ENCODE measurements at places on chromosomes 16 and 17.

DNA sequence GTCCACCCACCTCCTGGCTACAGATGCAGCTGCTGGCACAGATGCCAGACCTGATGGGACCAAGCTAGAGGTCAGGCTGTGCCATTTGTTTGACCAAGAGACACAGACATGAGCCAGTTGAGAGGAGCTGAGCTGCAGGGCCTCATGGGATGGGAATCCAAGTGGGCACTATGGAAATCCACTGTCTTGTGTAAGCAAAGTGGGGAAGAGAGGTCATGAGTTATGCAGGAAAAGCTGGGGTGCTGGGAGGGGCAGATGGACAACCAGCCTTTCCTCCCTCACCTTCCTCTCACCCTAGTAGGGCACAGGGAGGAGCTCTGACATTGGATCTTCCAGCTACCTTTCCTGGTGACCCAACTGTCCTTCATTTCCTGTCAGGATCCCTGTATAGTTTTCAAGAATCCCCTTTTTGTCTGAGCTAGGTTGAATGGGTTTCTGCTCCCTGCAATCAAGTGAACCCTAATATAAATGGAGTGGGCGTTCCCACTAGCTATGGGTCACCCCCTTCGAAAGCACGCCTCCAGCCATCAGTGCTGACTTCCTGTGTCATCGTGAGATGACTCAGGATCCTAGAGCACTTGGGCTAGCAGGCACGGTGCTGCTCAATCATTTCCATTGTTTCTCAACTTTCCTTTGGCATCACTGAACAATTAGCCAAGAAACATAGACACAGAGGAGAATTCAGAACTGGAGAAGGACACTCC, 13.6 kb downstream of the ATPAF2 start:
- no peak for DNase-seq

- no peak for DNase-seq
These were observed 4.6 kb upstream of the PIEZO1 start for GRCh38 chr16:88789594-88789993.

- no peak for DNase-seq
These were observed 63.2 kb downstream of the CLEC19A start for GRCh38 chr16:19348578-19349315.

- DNase-seq: no peak
These were observed 16.0 kb downstream of the NSRP1 start for GRCh38 chr17:30132615-30133014.

- DNase-seq: no peak
These were observed 15.0 kb downstream of the CNEP1R1 start for GRCh38 chr16:50040018-50040417.

All from T47D (cell line).